IMR-90 (cell line): ENCODE measurements at places on chromosomes 7 and 10.

DNA sequence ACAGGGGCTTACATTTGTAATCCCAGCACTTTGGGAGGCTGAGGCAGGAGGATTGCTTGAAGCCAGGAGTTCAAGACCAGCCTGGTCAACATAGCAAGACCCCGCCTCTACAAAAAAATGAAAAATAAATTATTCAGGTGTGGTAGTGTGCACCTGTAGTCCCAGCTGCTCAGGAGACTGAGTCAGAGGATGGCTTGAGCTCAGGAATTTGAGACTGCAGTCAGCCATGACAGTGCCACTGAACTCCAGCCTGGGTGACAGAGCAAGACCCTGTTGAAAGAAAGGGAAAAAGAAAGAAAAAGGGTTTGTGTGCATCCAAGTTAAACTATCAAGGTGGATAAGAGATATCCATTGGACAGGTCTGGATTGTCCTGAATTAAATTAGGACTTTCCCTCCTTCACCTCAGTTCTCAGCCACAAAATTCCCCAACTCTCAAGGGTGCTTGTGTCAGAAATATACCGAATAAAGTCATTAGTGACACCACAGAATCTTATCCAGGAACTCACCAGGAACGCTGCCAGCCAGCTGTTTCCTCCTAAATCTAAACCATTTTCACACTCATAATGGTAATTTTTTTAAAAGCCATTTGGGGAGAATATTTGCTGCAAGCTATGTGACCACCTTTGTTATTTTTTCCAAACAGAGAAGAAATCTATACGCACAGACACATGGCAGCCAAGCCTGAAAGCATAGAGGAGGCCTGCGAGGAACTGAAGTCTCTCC lies 12.0 kb downstream of the AFAP1L2 start:
- no peak for DNase-seq

GRCh38 chr10:28995497-28995896 lies 293.4 kb upstream of the LYZL1 start:
- no peak for DNase-seq

GRCh38 chr7:94567396-94567795 lies 57.8 kb downstream of the CASD1 start:
- DNase-seq = no peak

- no peak for DNase-seq
Measured at GRCh38 chr10:62541811-62542210, 167.6 kb downstream of the ZNF365 start.

- peak; percentile 47 for DNase-seq
Measured at GRCh38 chr7:92602352-92603088, 12.3 kb upstream of the FAM133B start.

DNA sequence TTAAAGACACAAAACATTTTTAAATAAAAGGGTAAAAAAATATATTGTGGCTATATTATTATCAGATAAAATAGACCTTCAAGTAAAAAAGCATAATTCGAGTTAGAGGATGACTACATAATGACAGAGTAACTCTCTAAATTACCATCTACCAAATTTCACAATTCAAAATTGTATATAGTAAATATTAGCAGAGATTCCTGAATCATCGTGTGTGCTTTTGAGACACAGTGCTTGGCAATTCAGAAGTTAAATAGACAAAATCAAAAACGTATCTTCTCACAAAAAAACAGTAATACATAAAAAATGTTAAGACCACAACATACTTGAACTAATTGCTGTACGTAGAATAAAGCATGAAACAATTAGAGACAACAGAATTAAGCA lies 110.4 kb downstream of the AHR start:
- DNase-seq = peak; percentile 46

- no peak for DNase-seq
Measured at GRCh38 chr7:36611703-36612102, 112.6 kb downstream of the AOAH start.

- no peak for DNase-seq
Measured at GRCh38 chr7:141094336-141095070, 20.6 kb downstream of the TMEM178B start.

DNA sequence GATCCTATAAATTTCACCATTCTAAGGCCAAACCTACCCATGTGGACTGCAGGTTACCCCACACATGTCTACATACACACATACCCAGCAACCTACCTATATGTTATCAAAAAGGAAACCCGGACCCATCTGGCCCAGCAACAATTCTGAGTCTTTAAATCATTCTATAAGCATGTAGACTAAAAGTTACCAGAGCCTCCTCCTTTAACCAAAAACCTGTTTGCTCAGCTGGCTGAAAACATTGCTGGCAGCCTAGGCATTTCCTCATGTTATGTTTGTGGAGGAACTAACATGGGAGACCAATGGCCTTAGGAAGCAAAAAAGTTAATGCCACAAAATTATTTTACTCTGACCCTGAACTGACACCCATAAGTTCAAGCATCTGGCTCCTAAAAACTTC lies 5.3 kb upstream of the ADCK2 start:
- DNase-seq = no peak

GRCh38 chr7:47772492-47772891 lies 175.8 kb downstream of the PKD1L1 start:
- DNase-seq = no peak

DNA sequence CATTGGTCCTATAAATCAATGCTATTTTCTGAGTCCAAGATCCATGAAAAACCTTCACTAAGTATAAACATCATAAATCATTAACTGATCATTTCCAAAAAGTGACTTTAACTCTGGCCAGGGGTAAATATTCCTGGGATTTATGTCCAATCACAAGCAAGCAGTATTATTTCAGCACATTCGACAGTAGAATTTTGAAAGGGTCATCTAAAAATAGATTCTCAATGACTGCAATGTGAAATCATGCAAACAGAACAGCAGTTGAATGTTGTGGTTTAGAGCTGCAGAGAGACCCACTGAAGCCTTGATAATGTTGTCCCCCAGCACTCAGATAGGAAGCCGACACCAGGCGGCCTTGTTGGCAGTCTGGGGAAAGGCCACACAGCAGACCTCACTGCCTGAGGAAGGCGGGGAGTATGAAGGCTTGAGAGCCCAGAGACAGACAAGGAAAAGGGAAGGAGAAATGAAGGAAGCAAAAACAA lies 38.1 kb downstream of the FAM107B start:
- DNase-seq = peak; percentile 77

DNA sequence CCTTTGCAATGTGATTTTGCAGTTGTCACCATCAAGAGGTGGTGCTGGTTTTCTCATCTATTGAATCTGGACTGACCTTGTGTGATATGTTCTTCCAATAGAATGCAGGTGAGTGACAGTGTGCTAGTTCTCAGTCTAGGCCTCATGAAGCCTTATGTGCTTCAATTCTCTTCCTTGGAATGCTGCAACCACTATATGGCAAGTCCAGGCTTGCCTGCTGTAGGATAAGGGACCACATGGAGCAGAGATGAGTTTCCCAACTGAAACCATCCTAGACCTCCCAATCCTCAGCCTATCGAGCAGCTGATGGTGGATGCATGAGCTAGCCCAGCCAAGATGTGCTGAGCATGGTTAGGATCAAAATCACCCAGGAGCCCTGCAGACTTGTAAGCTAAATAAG lies 32.6 kb upstream of the ARHGAP21 start:
- no peak for DNase-seq

DNA sequence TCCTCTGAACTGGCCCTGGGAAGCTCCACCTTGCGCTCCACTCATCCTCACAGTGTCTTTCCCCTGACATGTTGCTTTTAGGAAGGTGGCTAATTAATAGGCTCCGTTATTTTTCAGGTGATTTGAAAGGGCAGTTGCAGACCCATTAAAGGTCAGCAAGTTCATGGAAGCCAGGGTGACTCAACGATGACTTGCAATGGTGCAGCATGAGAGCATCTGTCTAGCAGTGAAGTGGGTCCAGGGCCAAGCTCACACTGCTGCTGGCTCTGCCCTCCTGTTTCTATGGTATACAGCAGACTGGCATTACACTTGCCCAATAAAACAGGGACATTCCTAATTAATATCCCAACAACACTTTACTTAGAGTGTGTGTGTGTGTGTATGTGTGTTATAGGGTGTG lies 68.8 kb upstream of the WDR11 start:
- no peak for DNase-seq
